ENCODE measurements at places on chromosomes 11 and 22. TPM values are rescaled to one million over a fixed set of nuclear protein-coding genes. Genes with fewer than 3 reads are reported as not detected.

- no peak overlapping the region for H3K27ac ChIP-seq
- no peak for DNase-seq
- peaks cover 2% of the 10 kb centered on the region for H3K27me3 ChIP-seq
- H3K36me3 ChIP-seq = no peaks in the 10 kb centered on the region
Measured at GRCh38 chr11:8597182-8597581, 3.2 kb upstream of the STK33 start.

GRCh38 chr11:110990311-110990710 is 255.2 kb upstream of the POU2AF2 start:
- peaks cover 1% of the 10 kb centered on the region for H3K27me3 ChIP-seq
- no peak for DNase-seq
- no peaks in the 10 kb centered on the region for H3K36me3 ChIP-seq
- H3K4me1 ChIP-seq = peaks cover 12% of the 10 kb centered on the region
- H3K4me3 ChIP-seq = no peak overlapping the region

DNA sequence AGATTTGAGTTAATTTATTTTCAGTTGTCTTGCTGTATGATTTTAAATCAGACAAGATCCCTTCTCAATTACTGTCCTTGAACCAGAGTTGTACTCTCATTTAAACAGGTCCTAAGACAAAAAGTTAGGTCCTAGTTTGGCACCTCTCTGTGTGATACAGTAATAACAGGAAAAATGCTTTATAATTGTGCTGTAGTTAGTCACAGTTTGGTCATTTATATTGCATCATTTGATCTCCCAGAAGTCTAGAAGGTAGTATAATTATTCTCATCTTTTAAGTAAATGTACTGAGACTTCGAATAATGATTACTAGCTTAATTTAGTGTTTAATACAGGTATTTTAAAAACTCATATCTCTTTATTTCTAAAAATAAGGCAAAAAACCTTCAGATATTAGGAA is 18.1 kb upstream of the LUZP2 start:
- no peak overlapping the region for H3K4me3 ChIP-seq
- DNase-seq = no peak
- H3K36me3 ChIP-seq = no peaks in the 10 kb centered on the region
- no peak overlapping the region for H3K27ac ChIP-seq
- no peaks in the 10 kb centered on the region for H3K27me3 ChIP-seq

- H3K36me3 ChIP-seq = no peaks in the 10 kb centered on the region
- peaks cover 9% of the 10 kb centered on the region for H3K27me3 ChIP-seq
- no peak overlapping the region for H3K27ac ChIP-seq
- no peak for DNase-seq
- H3K4me3 ChIP-seq = peak overlapping the region; percentile 99
Measured at GRCh38 chr22:43956805-43957463, 1.7 kb downstream of the SAMM50 start.

- peak; percentile 91 for DNase-seq
- H3K27ac ChIP-seq = peak overlapping the region; percentile 77
- H3K4me3 ChIP-seq = peak overlapping the region; percentile 78
- H3K36me3 ChIP-seq = peaks cover 5% of the 10 kb centered on the region
- H3K4me1 ChIP-seq = peaks cover 12% of the 10 kb centered on the region
Measured at GRCh38 chr22:50526108-50526833, 873 bp upstream of the SCO2 start.

- H3K27ac ChIP-seq = no peak overlapping the region
- no peaks in the 10 kb centered on the region for H3K4me1 ChIP-seq
- H3K27me3 ChIP-seq = peaks cover 6% of the 10 kb centered on the region
- no peak for DNase-seq
- peaks cover 17% of the 10 kb centered on the region for H3K36me3 ChIP-seq
- H3K4me3 ChIP-seq = no peak overlapping the region
Measured at GRCh38 chr11:69166218-69167115, 10.7 kb downstream of the SMIM38 start.

GRCh38 chr11:70048279-70049024 is 29.7 kb upstream of the ANO1 start:
- DNase-seq = no peak
- no peak overlapping the region for H3K4me3 ChIP-seq
- no peaks in the 10 kb centered on the region for H3K4me1 ChIP-seq
- H3K36me3 ChIP-seq = peaks cover 13% of the 10 kb centered on the region

DNA sequence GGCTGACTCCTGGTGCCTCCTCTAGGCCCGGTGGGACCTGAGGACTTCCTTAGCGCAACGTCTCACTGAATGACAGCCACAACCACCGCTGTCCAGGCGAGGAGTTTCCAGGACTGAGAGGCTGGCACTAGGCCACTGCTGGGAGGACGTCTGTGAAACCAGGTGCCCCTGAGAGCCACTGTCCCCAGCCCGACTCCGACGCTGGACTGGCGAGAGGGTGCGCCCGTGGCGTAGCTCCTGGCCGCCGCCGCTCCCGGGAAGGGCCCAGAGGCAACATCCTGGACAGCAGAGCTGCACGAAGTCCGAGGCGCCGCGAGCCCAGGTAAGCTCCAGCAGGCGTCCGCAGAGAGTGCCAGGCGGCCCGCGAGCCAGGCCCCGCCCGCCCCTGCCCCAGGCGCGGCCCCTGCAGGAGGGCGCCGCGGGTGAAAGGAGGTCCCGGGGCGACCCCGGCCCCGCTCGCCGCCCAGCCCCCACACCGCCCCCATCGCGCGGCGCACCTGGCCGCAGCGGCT is 525 bp downstream of the DGCR2 start:
- peak overlapping the region; percentile 83 for H3K27ac ChIP-seq
- H3K4me3 ChIP-seq = peak overlapping the region; percentile 95
- peaks cover 10% of the 10 kb centered on the region for H3K27me3 ChIP-seq

GRCh38 chr11:7016011-7016410 is 4.1 kb downstream of the ZNF214 start:
- no peaks in the 10 kb centered on the region for H3K36me3 ChIP-seq
- H3K27me3 ChIP-seq = no peaks in the 10 kb centered on the region
- DNase-seq = no peak
- H3K4me3 ChIP-seq = no peak overlapping the region

DNA sequence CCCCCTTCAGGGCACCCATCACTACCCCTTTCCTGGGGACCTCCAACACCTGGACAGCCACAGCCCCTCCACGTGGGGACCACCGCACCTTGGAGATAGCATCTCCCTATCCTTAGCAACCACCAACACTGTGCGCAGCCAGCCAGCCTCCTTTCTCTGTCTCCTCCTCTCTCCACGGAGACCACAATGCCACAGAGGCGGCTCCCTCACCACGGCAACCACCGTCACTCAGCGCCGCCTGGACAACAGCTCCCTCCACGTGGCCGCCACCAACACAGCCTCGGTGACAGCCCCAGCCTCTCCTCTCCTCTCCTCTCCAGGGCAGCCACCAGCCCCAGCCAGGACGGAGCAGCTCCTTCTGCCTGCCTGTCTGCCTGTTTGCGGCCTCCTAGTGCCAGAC is 10.5 kb downstream of the ELFN2 start:
- DNase-seq = peak; percentile 82
- peaks cover 45% of the 10 kb centered on the region for H3K4me1 ChIP-seq

- H3K36me3 ChIP-seq = no peaks in the 10 kb centered on the region
- no peak overlapping the region for H3K27ac ChIP-seq
- DNase-seq = no peak
- no peaks in the 10 kb centered on the region for H3K4me1 ChIP-seq
- H3K4me3 ChIP-seq = no peak overlapping the region
Measured at GRCh38 chr11:35126000-35126878, 12.7 kb upstream of the CD44 start.

DNA sequence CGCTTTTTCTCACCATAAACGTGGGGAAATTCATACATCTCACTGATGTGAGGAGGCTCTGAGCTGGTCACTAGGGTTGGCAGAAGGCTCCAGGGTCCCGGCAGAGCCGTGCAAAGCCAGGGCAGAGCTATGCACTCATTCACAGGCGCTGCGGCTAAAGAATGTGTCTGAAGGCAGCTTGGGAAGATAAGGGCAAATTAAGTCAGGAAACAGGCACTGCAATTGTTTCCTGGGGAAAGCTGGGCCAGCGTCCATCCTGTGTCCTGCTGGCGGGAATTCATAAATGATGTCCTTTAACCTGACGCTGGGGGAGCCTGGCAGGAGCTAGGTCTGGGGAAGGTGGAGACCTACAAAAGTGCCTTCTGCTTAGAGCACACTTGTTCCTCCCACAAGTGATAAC is 27.6 kb downstream of the PKNOX2 start:
- H3K27me3 ChIP-seq = peaks cover 2% of the 10 kb centered on the region
- peaks cover 9% of the 10 kb centered on the region for H3K36me3 ChIP-seq
- H3K27ac ChIP-seq = no peak overlapping the region
- DNase-seq = no peak

GRCh38 chr11:81673001-81673400 is 1060.7 kb downstream of the FAM181B start:
- H3K4me3 ChIP-seq = no peak overlapping the region
- no peaks in the 10 kb centered on the region for H3K27me3 ChIP-seq

GRCh38 chr11:13638422-13638821 is 30.0 kb upstream of the FAR1 start:
- H3K36me3 ChIP-seq = no peaks in the 10 kb centered on the region
- no peaks in the 10 kb centered on the region for H3K27me3 ChIP-seq
- no peak overlapping the region for H3K27ac ChIP-seq
- no peak for DNase-seq

DNA sequence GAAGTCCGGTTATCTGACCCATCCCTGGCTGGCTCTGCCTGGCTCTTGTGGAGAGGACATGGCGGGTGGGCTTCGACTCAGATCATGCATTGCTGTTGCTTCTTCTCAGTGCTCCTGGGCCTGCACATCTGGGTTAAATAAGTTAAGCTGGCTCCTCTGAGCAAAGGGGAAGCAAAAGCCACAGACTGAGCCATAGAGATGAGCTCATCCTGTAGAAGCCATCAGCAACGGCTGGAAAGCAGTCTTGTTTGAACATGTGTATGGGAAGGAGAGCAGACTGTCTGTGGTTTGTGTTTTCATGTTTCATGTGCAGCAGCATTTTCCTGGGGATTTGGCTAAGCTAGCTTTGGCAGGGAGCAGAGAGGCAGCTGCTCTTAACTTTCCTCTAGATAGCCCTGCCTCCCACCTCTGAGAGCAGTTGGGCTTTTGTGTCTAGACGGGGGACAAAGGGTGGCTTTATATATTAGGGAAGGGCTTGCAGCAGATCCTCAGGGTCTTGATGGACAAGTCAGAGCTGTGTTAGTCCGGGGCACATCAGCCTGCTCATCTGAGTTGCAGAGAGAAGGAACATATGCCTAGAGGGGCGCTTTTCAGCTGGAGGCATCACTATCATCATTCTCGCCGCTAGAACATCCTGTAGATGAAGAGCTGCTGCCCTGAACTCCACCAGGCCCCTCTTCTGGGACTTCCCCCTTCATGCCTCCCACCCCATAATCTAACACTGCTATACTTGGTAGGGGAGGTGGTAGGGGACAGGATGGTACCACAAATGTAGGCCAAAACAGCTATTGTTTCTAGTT is 14.9 kb downstream of the DCPS start:
- no peak overlapping the region for H3K27ac ChIP-seq
- H3K36me3 ChIP-seq = peaks cover 4% of the 10 kb centered on the region
- no peak for DNase-seq
- H3K4me3 ChIP-seq = no peak overlapping the region
- H3K4me1 ChIP-seq = peaks cover 3% of the 10 kb centered on the region
- H3K27me3 ChIP-seq = no peaks in the 10 kb centered on the region

DNA sequence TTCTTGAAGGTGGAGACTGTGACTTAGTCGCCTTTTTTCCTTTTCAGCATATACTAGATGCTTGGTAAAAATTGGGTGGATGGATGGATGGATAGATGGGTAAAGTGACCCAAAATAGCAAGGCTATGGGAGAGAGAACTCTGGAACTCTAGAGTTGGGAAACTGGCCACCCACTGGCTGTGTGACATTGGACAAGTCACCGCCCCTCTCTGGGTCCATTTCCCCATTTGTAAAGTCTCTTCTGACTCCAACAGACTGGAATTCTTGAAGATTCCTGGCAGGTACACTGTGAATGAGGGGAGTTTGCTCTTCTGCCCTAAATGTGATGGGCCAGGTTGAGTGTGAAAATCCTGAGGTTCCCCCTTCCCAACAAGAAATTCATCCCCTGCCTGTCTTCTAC is 8.0 kb downstream of the TKFC start:
- H3K27ac ChIP-seq = no peak overlapping the region
- H3K4me1 ChIP-seq = peaks cover 15% of the 10 kb centered on the region
- no peak for DNase-seq
- H3K27me3 ChIP-seq = peaks cover 7% of the 10 kb centered on the region
- H3K4me3 ChIP-seq = no peak overlapping the region

DNA sequence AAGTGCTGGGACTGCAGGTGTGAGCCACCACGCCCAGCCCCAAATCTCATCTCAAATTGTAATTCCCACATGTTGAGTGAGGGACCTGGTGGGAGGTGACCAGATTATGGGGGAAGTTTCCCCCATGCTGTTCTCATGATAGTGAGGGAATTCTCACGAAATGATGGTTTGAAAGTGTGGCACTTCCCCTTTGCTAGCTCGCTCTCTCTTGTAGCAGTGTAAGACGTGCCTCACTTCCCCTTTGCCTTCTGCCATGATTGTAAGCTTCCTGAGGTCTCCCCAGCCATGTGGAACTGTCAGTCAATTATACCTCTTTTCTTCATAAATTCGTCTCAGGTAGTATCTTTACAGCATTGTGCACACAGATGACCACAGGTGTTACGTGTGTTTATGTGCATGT is 357.8 kb downstream of the CADM1 start:
- peaks cover 5% of the 10 kb centered on the region for H3K4me1 ChIP-seq
- peak overlapping the region; percentile 10 for H3K4me3 ChIP-seq
- DNase-seq = no peak
- H3K27me3 ChIP-seq = peaks cover 6% of the 10 kb centered on the region
- no peak overlapping the region for H3K27ac ChIP-seq

MYEOV gene
- not detected for total RNA-seq

ATF4 gene
- total RNA-seq = 509 TPM

EFCAB6 gene
- total RNA-seq = 0.96 TPM

MUC5AC gene
- not detected for total RNA-seq

TNNT3 gene
- not detected for total RNA-seq

PATE2 gene
- not detected for total RNA-seq

Data from glutamatergic neuron (in vitro differentiated cells).